ENCODE measurements at places on chromosomes 5 and 9.

GRCh38 chr5:17439956-17440355 is 58.1 kb upstream of the TAF11L2 start:
- DNase-seq = no peak

GRCh38 chr9:89871871-89872331 is 267.1 kb downstream of the GADD45G start:
- no peak for DNase-seq

- DNase-seq = peak; percentile 21
Measured at GRCh38 chr5:96936431-96937320, 796 bp downstream of the LNPEP start.

GRCh38 chr9:23537192-23538066 is 288.6 kb downstream of the ELAVL2 start:
- no peak for DNase-seq

GRCh38 chr5:2068531-2068930 is 185.8 kb upstream of the IRX4 start:
- DNase-seq = no peak

DNA sequence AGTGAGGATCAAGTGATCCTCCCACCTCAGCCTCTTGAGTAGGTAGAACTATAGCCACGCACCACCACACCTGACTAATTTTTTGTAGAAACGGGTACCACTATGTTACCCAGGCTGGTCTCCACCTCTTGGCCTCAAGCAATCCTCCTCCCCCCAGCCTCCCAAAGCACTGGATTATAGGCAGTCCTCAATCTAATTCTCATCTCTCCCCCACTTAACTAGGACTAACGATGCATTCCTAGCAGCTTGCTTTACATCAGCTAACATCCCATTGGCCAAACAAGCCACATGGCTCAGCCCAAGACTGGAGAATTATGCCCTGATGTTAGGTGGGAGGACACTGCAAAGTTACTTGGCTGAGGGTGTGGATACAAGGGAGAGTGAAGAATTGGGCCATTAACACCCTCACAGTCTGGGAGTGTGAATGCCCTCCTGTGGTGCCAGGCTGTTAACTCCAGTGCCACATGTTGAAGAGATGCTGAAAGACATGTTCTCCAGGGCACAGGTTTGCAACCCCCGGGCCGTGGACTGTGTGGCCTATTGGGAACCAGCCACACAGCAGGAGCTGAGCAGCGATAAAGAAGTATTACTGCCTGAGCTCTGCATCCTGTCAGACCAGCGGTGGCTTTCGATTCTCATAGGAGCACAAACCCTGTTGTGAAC is 5.3 kb upstream of the ZNF367 start:
- no peak for DNase-seq

DNA sequence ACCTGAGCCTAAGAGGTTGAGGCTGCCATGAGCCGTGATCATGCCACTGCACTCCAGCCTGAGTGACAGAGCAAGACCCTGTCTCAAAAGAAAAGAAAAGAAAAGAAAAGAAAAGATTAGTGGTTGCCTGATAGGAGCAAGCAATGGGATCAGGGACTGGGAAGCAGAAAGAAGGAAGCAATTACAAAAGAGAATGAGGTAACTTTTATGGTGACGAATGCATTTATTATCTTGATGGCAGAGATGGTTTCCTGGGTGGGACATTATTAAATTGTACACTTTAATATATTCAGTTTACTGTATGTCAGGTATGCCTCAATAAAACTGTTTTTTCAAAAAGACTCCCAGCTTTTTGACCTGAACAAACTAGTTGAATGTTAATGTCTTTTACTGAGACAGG is 7.5 kb upstream of the PFDN1 start:
- DNase-seq = no peak

DNA sequence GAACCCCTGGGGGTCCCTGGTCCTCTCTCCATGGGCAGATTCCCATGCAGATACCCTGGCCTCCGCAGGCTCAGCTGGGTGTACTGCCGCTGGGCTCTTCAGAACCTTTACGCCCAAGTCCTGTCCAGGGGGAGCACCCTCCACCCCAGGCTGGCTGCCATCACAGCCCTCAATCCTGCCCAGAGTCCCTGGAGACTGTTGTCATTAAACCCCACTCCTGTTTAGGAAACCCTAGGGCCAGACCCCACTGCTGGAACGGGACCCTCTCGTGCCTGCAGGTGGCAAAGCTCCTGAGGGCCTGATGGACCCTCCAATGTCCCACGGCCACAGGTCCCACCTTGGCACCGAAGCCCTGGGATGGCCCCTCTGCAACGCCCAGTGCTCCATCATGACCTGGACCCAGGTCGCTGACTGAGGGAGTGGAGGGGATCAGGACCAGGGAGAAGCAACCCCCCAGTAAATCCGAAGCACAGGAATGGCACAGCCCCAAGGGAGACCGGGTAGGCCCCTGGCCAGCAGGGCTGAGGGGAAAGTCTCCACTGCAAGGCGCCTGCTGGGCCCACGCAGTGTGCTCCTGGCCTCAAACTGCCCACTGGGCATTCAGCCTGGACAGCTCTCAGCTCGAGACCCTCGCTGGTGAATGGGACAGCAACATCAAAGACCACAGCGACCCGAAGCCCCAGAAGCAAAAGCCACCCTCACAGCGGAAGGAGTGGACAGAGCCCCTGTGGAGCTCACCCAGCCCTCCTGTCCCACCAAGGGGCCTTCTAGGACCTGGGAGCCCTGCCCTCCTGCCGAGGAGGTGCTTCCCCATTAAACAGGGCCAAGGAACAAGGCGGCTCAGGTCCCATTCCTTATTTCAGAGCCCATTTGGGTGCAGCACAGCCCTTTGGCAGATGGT is 8.3 kb downstream of the ZDHHC11B start:
- DNase-seq = no peak

DNA sequence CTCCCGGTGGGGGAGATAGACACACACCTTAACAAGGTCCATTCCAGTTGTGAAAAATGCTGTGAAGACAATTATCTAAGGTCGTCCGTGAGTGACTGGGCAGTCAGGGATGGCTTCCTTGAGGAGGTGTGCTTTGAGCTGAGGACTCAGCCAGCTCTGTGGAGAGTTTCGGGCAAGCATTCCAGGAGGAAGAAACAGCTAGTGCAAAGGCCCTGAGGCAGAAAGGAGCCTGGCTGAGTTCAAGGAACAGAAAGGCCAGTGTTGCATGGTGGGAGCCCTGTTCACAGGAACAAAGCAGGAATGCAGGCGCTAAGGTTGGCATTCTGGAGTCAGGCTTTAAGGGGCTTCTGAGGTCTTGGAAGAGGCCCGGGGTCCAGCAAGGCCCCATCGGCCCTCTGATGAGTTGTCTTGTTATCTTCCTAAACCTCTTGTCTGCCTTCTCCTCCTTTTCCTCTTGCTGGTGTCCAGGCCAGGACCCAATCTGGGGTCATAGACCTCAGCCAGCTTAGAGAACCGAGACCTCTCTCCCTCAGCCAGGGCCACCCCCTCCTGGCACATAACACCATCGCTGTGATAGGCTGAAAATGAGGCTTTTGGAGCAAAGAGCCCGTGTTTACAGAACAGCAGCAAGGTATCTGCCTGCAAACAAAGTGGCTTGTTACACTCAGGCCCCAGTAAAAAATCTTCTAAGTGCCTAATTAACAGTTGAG is 270.2 kb upstream of the MVB12B start:
- DNase-seq = no peak

DNA sequence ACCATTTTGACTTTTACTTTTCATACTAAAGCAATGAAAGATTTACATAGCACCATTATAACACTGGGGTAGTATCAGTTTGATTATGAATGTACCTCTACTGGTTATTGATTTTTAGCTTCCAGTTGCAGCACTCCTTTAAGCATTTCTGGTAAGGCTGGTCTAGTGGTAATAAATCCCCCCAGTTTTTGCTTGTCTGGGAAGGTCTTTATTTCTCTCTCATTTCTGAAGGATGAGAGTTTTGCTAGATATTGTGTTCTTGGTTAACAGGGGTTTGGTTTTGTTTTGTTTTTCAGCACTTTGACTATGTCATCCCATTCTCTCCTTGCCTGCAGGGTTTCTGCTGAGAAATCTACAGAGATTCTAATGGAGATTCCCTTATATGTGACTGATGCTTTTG is 26.9 kb upstream of the IGFBPL1 start:
- DNase-seq = no peak

DNA sequence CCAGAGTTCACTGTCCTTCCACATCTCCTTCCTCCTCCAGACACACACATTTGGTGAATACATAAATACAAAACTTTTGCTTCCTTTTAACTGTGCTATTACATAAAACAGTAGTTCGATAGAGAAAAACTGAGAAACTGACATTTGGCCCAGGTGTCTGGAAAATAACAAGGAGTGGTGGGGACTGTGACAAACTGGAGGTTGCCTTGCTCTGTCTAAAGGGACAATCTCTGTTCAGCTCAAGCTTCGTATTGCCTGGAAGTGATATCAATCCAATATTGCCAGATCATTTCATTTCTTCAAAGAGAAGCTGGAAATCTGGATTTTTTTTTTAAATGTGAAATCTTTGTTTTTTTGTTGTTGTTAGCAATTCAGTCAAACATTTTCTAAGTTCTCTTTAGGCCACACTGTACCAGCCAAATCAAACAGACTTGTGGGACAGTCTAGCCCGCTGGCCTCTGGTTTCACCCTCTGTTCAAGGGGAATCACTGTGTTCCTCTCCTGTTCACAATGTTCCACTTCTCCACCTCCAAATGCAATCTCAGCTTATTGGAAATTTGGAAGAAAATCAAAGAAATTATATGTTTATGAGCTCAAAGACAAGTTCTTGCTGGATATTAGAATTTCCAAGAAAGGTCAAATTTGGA is 612.5 kb downstream of the KIF4B start:
- no peak for DNase-seq

GRCh38 chr5:10760096-10760920 is 726 bp downstream of the DAP start:
- no peak for DNase-seq

- DNase-seq = no peak
Measured at GRCh38 chr5:95823218-95823737, 752 bp upstream of the GLRX start.

- no peak for DNase-seq
Measured at GRCh38 chr9:68683433-68683832, 21.6 kb upstream of the PIP5K1B start.

- DNase-seq = no peak
Measured at GRCh38 chr5:74503-75109, 17.4 kb upstream of the PLEKHG4B start.

DNA sequence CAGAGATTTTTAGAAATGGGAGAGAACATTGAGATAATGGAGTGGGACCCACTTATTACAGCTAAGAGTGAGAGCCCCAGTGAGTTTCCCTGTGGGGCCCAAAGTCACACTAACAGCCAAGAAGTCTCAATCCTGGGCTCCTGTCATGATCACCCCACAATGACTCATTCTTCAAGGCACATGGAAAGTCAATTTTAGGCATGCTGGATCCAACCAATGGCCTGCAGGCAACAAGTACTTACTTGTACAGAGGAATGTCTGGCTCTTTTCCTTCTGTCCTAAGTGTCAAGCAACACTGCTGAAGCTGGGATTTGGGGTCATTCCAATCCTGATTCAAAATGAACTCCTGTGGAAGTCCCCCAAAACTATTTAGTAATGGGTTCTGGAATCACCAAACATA is 123.1 kb downstream of the DROSHA start:
- DNase-seq = no peak

DNA sequence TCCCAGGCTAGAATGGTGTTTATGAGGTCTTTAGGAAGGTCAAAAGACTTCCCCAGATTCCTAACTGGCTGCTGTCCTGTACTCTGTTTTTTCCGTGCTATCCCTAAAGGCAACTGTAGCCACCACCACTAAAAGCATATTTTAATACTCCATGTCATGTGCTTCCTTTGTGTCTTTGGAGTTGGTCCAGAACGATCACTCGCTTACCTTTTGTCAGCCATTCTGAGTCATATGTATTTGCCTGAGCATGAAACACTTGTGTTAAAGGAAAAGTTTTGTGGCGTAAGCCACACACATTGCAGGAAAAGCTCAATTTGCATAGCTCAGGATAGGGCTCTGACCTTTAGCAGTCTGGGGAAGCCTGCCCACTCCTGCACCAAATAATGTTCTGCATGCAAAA is 299.6 kb downstream of the NTRK2 start:
- DNase-seq = no peak

DNA sequence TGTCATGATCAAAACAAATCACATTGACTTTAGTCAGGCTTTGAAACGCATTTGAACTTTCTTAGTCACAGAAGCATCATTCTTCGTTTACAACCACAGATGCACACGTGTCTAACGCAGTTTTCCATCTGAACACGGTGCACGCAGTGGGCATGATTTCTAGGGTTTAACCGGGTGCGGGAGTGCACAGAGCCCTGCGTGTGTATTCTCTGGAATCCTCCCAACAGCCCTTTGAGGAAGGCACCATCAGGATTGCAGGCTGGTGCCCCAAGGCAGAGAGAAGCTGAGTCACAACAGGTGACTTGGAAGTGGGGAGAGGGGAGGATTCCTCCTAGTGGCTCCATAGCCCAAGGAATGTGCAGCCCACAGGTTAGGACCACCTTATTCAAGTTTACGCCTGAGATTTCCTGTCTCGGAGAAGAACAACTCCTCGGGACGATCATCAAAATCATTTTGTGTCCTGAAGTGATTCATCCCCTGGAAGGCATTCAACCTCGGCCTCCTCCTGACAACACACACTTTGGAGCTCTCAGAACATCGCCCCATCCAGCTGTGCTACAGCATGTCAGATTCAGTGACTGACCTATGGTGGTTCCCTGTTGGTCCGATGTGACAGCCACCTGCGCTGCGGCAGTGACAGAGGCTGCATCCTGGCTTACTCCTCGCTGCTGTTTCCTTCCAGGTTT is 13.1 kb downstream of the ROPN1L start:
- no peak for DNase-seq

DNA sequence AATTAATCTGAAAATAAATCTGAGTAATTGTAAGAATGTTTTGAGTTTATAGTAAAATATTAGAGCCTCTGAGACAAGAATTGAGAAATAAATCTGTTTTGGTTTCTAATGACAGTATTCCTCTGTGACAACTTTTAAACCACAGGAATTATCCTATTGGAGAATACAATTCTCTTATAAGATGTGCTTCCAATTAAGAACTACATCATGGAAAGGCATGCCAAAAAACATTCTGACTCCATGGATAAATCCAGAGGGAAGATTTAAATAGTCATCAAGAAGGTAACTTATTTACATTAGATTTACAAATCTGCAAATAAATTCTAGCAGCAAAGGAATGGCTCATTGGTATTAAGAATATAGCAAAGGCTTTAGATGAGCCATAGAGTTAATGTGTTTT is 178.3 kb upstream of the ACOT12 start:
- no peak for DNase-seq

All from activated T-helper 1 cell treated with anti-CD3 and anti-CD28 coated beads, Interleukin-2, amount 50 U/mL, for 16 hours (primary cell).